H1 (cell line): ENCODE measurements at places on chromosomes 6 and 20. TPM values are rescaled to one million over a fixed set of nuclear protein-coding genes. Genes with fewer than 3 reads are reported as not detected.

Gene IL17F
- polyA plus RNA-seq, result 0.08 TPM in 1 of 2 replicates, not detected in the other

DNA sequence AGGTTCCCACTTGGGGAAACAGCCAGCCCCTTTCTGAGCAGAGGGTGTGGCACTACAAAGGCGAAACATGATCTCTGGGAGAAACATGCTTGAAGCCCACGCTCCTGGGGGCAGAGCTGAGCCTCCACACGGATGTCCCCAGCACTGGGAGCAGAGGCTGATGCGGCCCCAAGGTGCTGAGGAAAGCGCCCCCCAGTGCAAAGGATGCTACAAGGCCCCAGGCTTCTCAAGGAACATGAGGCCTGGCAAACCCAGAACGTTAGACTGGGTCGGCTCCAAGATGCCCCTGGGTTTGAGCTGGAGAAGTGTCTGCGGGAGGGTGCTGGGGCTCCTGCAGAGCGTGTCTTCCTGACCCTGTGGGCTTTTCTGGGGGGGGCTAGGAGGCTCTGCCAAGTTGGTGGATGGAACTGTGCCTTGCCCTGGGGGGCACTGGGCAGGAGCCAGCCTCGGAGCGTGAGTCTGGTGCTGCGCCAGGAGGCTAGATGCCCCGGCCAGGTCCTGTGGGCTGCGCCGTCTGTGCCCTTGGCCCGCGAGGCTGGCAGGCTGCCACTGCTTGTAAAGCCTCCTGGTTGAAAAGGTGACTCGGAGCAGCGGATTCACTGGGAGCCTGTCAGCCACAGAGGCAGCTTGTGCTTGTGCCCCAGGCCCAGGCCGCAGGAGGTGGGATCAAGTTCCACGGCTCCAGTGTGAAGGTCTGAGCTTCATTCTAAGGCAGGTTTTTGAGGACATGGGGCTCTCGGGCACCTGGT, 8.1 kb downstream of the SYNJ2 start:
- no peak for DNase-seq

Gene TRIM10
- polyA plus RNA-seq, result 0.06 and 0.08 TPM in 2 replicates

GRCh38 chr20:36927704-36928103, 23.8 kb downstream of the SAMHD1 start:
- DNase-seq, result no peak

DNA sequence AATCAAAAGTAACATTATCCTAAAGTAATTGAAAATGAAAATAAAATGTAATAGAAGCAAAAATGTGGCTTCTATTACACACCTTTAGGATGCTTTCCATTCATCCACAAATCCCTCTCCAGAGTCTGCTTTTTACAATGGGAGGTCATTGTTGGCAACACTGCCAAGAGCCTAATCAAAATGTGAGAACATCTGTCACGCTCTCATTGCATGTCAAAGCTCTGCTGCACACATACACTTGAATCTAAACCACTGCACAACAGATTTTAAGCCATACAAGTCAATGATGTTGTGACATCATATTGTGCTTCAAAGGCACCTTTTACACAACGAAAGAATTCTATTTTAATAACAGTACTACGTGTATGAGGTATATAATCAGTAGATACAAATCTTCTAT, 82.1 kb downstream of the PREP start:
- no peak for DNase-seq

- no peak for DNase-seq
Measured at GRCh38 chr6:13146442-13146841, 181.9 kb downstream of the TBC1D7 start.

Gene FOXQ1
- 0.03 TPM in 2 replicates for polyA plus RNA-seq

Gene GATA5
- polyA plus RNA-seq, result 0.08 TPM in 2 replicates

- no peak for DNase-seq
Measured at GRCh38 chr20:58054082-58054779, 174.2 kb downstream of the ANKRD60 start.

GRCh38 chr6:134146268-134147033, 94.0 kb upstream of the SLC2A12 start:
- no peak for DNase-seq

DNA sequence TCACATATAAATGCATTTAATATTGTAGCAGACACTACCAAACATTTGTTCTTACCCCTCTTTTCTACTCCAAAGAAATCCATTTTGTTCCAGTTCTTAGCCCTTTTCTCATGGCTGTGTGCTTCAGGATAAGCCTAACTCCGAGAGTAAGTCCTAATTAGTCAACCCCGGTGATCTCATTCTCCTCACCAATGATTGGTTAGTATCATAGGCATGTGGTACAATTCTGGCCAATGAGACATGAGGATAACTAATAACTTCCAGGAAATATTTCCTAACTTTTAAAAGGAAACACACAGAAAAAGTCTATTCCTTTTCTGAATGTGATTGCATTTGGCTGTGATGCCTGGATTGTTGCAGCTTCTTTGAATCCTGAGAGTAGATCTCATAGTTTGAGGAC, 116.0 kb downstream of the GPR63 start:
- DNase-seq, result no peak

- DNase-seq, result no peak
Measured at GRCh38 chr20:17650301-17651128, 31.5 kb downstream of the RRBP1 start.

Gene FOXA2
- polyA plus RNA-seq, result 0.09 TPM in 1 of 2 replicates, not detected in the other

GRCh38 chr20:25037288-25038102, 20.4 kb downstream of the ACSS1 start:
- DNase-seq, result no peak

GRCh38 chr6:136547336-136547735, 2.9 kb downstream of the MAP7 start:
- no peak for DNase-seq

- no peak for DNase-seq
Measured at GRCh38 chr20:6665621-6666355, 101.7 kb upstream of the BMP2 start.

Gene HTR1E
- polyA plus RNA-seq, result 0.09 TPM in 2 replicates

- no peak for DNase-seq
Measured at GRCh38 chr6:128357392-128358130, 162.8 kb downstream of the PTPRK start.

DNA sequence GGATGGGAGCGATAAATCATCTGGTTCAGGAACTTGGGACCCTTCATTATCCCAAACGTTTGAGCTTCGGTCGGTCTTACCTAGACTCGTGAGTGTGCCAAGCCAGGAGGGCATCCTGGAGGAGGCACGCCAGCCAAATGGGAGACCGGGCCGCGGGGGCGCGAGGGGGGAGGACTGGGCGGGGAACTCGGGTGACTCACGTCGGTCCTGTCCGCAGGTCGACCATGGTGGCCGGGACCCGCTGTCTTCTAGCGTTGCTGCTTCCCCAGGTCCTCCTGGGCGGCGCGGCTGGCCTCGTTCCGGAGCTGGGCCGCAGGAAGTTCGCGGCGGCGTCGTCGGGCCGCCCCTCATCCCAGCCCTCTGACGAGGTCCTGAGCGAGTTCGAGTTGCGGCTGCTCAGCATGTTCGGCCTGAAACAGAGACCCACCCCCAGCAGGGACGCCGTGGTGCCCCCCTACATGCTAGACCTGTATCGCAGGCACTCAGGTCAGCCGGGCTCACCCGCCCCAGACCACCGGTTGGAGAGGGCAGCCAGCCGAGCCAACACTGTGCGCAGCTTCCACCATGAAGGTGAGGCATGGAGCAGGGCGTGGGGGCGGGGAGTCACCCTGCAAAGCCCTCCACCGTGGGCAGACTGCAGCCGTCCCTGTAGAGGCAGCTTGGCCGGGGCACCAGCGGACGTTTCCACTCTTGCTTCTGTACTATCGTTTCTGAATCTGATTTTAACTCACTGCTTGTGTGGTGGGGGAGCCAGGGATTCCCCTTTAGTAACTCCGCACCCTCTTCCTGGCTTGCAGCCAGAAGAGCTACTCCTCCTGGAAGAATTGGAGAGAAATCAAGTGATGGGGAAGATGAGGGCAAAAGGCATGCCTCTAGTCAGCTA, 2.7 kb downstream of the BMP2 start:
- no peak for DNase-seq

Gene GPX5
- 0.08 TPM in 1 of 2 replicates, not detected in the other for polyA plus RNA-seq

- DNase-seq, result peak; percentile 80
Measured at GRCh38 chr20:46752728-46753127, 43.3 kb downstream of the SLC2A10 start.

- DNase-seq, result no peak
Measured at GRCh38 chr20:5996765-5997164, 46.3 kb downstream of the MCM8 start.
